Activated naive CD4-positive, alpha-beta T cell (primary cell): ENCODE measurements at places on chromosomes 2 and 18.

GRCh38 chr2:208254118-208254870 is 577 bp downstream of the IDH1 start:
- DNase-seq, result peak; percentile 45

- DNase-seq, result no peak
Measured at GRCh38 chr18:48982266-48982665, 31.5 kb upstream of the SMAD7 start.

DNA sequence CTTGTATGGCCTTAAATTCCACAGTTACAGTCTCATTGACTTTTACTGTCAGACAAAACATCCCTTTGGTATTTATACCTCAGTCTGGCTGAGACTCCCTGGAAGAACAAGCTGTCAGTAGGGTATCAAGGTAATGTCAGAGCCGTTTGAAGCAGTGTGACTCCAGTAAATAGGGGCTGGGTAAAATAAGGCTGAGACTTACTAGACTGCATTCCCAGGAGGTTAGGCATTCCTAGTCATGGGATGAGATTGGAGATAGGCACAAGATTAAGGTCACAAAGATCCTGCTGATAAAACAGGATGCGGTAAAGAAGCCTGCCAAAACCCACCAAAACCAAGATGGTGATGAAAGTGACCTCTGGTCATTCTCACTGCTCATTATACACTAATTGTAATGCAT is 219.5 kb upstream of the SKOR2 start:
- no peak for DNase-seq

- DNase-seq, result no peak
Measured at GRCh38 chr2:112023707-112024106, 31.4 kb upstream of the TMEM87B start.

- DNase-seq, result no peak
Measured at GRCh38 chr2:109435901-109436598, 177.7 kb downstream of the SEPTIN10 start.

GRCh38 chr2:120656273-120656950 is 79.3 kb upstream of the GLI2 start:
- no peak for DNase-seq

GRCh38 chr2:233838726-233839446 is 15.4 kb downstream of the HJURP start:
- DNase-seq, result no peak

- no peak for DNase-seq
Measured at GRCh38 chr2:237181844-237182243, 96.2 kb downstream of the COPS8 start.

DNA sequence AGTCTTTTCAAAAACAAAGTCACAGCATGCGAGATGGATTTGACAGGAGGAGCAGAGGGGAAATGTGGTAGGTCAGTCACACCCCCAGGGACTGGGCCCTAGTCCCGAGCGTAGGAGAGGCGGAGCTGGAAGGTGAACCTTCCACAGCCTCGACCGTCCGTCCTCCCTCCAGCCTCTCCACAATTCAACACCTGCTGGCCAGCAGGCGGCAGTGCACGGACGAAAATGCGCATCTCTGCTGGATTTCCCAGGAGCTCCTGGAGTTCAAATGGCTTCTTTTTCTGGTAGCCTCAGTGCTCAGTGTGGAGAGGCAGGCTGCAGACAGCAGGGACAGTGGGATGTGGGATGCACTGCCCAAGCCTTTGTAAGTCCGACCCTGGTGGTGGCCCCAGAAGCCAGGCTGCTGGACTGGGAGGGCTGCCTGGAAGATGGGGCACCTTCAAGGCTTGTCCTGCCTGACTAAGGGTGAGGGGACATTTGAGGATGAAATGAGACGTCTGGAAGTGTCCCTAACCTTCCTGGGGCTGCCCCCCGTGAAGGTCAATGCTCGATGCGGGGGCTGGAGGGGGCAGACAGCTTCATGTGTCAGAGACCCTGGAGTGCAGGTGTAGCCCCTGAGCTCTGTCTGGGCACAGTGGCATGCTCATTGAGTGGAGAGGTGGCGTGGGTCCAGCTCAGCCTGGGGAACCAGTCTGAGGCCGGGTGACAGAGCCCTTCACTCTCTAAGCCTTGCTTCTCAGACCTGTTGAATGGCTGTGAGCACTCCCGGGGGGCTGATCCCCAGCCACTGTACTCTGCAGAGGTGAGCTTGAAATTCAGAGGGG is 189.5 kb downstream of the TFCP2L1 start:
- no peak for DNase-seq

DNA sequence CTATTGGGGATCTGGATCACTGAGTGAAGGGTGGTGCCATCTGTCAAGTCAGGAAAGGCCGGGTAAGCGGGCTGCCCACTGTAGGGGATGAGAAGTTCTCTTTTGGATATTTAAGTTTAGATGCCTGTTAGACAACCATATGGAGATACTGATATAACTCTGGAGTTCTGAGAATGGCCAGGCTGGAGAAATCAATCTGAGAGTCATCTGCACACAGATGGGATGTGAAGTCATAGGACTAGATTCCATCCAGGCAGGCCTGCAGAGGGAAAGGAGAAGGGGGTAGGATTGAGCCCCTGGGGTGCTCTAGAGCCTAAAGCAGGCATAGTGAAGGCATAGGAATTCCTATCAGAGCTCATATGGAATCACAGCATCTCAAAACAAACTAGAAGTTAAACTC is 30.1 kb downstream of the SPRED2 start:
- DNase-seq, result no peak

DNA sequence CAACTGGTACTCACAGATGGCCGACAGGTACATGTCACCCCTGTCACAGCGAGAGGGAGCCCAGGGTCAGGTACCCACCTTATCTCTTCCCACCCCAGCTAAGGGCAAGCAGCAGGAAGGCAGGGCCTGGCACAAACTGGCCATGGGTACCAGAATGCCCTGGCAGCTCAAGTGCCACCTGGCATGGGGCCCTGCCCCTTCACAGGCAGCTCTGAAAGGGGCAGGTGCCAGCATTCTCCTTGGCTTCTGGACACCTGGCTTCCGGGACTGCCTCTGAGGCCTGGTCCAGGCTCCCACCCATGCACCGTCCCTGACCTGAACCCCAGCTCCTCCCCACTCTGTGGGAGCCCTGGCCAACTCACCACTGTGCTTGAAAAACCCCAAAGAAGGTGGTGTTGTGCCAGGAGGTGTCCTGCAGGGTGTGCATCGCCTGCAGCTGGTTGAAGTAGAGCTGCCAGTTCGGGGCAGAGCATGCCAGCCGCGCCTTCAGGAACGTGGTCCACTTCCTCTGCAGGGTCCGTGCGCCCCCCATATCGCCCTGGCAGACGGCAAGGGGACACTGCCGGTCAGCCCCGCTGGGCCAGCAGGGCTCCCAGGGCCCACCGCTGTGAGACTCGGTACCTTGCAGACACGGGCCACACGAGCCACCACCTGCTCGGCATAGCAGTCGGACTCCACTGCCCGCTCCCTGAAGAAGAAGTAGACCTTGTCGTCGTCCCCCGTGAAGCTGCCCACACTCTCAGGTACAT is 5.4 kb downstream of the SEMA4C start:
- DNase-seq, result no peak
